ENCODE measurements at places on chromosomes 5 and 9. TPM values are rescaled to one million over a fixed set of nuclear protein-coding genes. Genes with fewer than 3 reads are reported as not detected.
A peak's percentile ranks its signal among the peaks of the same experiment; 100 is the strongest.

Gene GPX8
- 71.1 TPM for polyA plus RNA-seq

- no peak for DNase-seq
- no peaks in the 10 kb centered on the region for H3K27me3 ChIP-seq
- H3K4me1 ChIP-seq, result peaks cover 5% of the 10 kb centered on the region
- H3K4me3 ChIP-seq, result no peak overlapping the region
- no peak overlapping the region for H3K27ac ChIP-seq
- no peaks in the 10 kb centered on the region for H3K36me3 ChIP-seq
Measured at GRCh38 chr5:39049315-39049714, 24.9 kb downstream of the RICTOR start.

GRCh38 chr5:158430798-158431167 lies 571.8 kb upstream of the CLINT1 start:
- no peak overlapping the region for H3K27ac ChIP-seq
- H3K36me3 ChIP-seq, result no peaks in the 10 kb centered on the region
- no peak for DNase-seq
- peaks cover 5% of the 10 kb centered on the region for H3K4me1 ChIP-seq

DNA sequence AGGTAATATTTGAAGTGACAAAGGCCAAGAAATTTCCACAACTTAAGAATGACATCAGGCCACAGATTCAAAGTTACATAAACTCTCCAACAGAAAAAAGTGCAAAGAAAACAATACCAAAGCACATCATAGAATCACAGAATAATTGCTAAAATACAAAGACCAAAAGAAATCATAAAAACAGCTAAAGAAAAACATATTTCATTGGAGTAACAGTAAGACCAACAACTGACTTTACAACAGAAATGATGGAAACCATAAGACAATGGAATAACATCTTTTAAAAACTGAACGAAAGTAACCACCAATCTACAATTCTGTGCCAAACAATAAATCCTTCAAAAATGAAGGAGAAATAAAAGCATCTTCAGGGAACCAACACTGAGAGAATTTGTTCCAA lies 38.3 kb downstream of the ZDHHC21 start:
- no peak overlapping the region for H3K4me3 ChIP-seq
- peak; percentile 11 for DNase-seq
- H3K27me3 ChIP-seq, result no peaks in the 10 kb centered on the region
- H3K36me3 ChIP-seq, result no peaks in the 10 kb centered on the region

DNA sequence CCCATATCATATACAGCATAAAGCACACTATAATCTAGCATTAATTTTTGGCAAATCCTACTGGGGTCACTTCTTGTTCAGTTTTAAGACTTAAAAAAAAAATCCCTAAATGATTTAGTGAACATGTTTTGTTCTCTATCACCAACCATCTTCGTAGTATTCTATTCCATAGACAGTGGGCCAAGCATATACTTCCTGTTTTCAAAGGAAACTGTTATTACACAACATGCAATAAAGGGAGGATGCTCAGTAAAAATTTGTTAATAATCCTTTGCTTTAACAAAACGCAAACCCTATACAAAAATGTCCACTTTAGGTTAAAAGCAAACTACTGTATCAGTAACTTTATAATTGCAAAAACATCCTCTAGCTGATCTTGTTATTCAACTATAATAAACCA lies 13.0 kb downstream of the CCNH start:
- H3K36me3 ChIP-seq, result peaks cover 60% of the 10 kb centered on the region
- H3K4me1 ChIP-seq, result peaks cover 8% of the 10 kb centered on the region
- H3K27ac ChIP-seq, result no peak overlapping the region
- H3K27me3 ChIP-seq, result no peaks in the 10 kb centered on the region
- no peak for DNase-seq

DNA sequence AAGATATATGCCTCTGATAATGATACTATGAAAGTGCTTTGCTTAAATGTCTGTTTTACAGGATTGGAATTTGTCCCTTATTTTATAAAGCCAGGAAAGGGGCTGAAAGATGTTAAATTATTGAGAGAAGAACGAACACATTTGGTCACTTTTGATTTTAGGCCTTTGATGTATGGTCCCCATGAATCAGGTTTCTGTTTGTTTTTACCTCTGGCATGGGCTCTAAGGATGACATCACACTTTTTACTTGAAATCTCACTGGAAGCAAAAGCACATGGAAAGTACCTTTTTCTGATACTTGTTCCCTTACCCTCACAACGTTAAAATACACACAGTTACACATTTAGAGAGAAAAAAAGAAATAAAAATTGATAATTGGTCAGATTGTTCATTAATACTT lies 6.9 kb downstream of the OTULIN start:
- H3K36me3 ChIP-seq, result no peaks in the 10 kb centered on the region
- no peaks in the 10 kb centered on the region for H3K27me3 ChIP-seq
- DNase-seq, result no peak
- no peaks in the 10 kb centered on the region for H3K4me1 ChIP-seq

GRCh38 chr5:177498013-177498787 lies 796 bp upstream of the PDLIM7 start:
- H3K4me1 ChIP-seq, result peaks cover 33% of the 10 kb centered on the region
- peaks cover 2% of the 10 kb centered on the region for H3K36me3 ChIP-seq
- H3K27me3 ChIP-seq, result no peaks in the 10 kb centered on the region
- no peak for DNase-seq
- H3K27ac ChIP-seq, result no peak overlapping the region

- no peak overlapping the region for H3K4me3 ChIP-seq
- no peak for DNase-seq
- no peak overlapping the region for H3K27ac ChIP-seq
- no peaks in the 10 kb centered on the region for H3K27me3 ChIP-seq
- H3K4me1 ChIP-seq, result no peaks in the 10 kb centered on the region
- no peaks in the 10 kb centered on the region for H3K36me3 ChIP-seq
Measured at GRCh38 chr9:91516081-91516480, 92.4 kb upstream of the NFIL3 start.

- H3K4me1 ChIP-seq, result peaks cover 6% of the 10 kb centered on the region
- no peaks in the 10 kb centered on the region for H3K27me3 ChIP-seq
- no peak overlapping the region for H3K4me3 ChIP-seq
Measured at GRCh38 chr5:116799401-116799800, 224.8 kb upstream of the SEMA6A start.

Gene ARRDC1
- polyA plus RNA-seq, result 73.9 TPM

- H3K27ac ChIP-seq, result no peak overlapping the region
- no peaks in the 10 kb centered on the region for H3K4me1 ChIP-seq
- H3K36me3 ChIP-seq, result no peaks in the 10 kb centered on the region
Measured at GRCh38 chr9:27628311-27628710, 55.0 kb upstream of the C9orf72 start.

DNA sequence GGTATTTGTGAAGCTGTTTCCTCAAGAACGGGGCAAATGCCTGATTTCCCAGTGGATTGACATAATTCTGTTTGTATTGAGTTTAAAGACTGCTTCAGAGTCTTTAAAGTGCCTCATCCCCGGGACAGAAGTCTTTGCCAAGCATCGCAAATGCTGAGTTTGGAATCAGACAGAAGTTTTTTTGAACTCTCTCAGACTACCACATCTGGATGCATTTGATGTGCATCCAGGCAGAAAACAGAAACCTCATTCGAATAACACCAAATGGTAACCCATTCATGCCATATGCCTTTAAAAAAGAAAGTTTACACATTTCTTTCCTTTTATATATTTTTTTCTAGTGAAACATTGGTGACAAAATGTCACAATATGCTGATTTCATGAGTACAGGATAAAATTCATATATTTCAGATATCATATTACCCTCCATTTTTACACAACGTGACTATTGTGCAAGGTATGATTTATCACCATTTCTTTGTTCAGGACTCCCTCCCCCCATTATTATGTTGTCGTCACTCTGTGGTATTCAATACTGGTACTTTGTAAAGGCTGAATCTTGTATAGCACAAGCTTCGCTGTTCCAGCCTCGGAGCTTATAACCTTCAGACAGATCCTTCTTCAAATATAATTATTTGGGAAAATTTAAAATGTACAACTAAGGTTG lies 91.1 kb downstream of the ZNF608 start:
- H3K27ac ChIP-seq, result peak overlapping the region; percentile 95
- H3K36me3 ChIP-seq, result no peaks in the 10 kb centered on the region
- no peaks in the 10 kb centered on the region for H3K27me3 ChIP-seq
- no peak overlapping the region for H3K4me3 ChIP-seq
- peaks cover 94% of the 10 kb centered on the region for H3K4me1 ChIP-seq

Gene FRMPD1
- not detected for polyA plus RNA-seq

- peak; percentile 90 for DNase-seq
- no peaks in the 10 kb centered on the region for H3K36me3 ChIP-seq
- H3K4me3 ChIP-seq, result no peak overlapping the region
- no peak overlapping the region for H3K27ac ChIP-seq
- no peaks in the 10 kb centered on the region for H3K27me3 ChIP-seq
Measured at GRCh38 chr5:43772764-43773477, 169.9 kb downstream of the NNT start.

DNA sequence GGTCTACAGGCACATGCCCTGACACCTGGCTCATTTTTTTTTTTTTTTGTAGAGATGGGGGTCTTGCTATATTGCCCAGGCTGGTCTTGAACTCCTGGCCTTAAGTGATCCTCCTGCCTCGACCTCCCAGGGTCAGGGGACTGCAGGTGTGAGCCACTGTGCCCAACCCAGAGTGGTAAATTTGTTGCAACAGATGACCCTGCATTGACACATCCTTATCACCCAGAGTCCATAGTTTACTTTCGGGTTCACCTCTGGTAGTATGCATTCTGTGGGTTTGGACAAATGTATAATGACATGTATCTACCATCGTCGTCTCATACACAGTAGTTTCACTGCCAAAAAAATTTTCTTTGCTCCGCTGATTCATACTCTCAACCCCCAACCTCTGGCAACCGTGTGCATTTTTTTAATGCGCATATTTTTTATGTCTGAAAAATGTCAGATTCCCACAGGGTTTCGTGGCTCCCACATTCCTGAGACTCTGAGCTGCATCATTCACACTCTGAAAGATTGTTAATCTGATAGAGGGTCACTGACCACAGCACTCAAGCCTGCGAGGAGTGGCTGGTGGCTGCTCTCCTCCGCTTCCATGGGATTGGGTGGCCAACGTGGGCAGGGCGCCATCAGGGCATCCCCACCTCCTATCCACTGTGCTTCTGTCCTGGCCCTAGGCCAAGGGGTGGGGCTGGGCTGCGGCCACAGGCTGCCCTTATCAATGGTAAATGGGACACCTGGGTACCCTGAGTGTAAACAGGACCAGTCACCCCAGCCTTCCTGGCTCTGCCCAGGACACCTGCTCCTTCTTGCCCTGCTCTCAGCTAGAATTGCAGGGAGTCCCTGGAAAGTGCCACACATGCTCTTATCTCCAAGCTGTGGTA lies 9.6 kb downstream of the NDST1 start:
- H3K27me3 ChIP-seq, result no peaks in the 10 kb centered on the region
- no peak overlapping the region for H3K4me3 ChIP-seq
- H3K36me3 ChIP-seq, result no peaks in the 10 kb centered on the region
- H3K4me1 ChIP-seq, result peaks cover 31% of the 10 kb centered on the region

- H3K4me1 ChIP-seq, result no peaks in the 10 kb centered on the region
- no peaks in the 10 kb centered on the region for H3K27me3 ChIP-seq
- no peak overlapping the region for H3K27ac ChIP-seq
- no peak overlapping the region for H3K4me3 ChIP-seq
Measured at GRCh38 chr9:79656169-79656568, 84.4 kb downstream of the TLE4 start.

DNA sequence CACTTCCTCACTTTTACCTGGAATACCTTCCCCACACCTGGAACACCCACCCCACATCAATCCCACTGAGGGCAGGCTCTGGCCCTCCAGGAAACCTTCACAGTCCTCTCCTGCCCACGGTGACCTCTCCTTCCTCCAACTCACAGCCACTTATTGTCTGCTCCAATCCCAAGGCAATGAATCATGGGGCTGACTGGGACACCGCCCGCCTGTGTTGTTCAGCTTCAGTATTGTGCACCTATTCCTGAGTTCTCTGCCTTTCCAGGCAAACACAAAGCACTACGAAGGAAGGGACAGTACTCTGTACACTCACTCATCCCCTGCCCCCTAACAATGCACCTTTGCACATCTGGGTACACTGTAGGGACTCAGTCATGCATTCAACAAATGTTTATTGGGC lies 7.3 kb downstream of the PCDH1 start:
- DNase-seq, result no peak
- H3K36me3 ChIP-seq, result no peaks in the 10 kb centered on the region
- no peaks in the 10 kb centered on the region for H3K4me1 ChIP-seq
- no peak overlapping the region for H3K4me3 ChIP-seq

- DNase-seq, result no peak
- no peak overlapping the region for H3K27ac ChIP-seq
- no peaks in the 10 kb centered on the region for H3K36me3 ChIP-seq
- H3K4me3 ChIP-seq, result no peak overlapping the region
- no peaks in the 10 kb centered on the region for H3K4me1 ChIP-seq
Measured at GRCh38 chr5:62038024-62038423, 268.0 kb upstream of the KIF2A start.

- H3K36me3 ChIP-seq, result peaks cover 75% of the 10 kb centered on the region
- no peak overlapping the region for H3K4me3 ChIP-seq
- H3K27ac ChIP-seq, result peak overlapping the region; percentile 39
- DNase-seq, result no peak
- no peaks in the 10 kb centered on the region for H3K4me1 ChIP-seq
Measured at GRCh38 chr9:35711501-35712428, 20.2 kb downstream of the TLN1 start.

DNA sequence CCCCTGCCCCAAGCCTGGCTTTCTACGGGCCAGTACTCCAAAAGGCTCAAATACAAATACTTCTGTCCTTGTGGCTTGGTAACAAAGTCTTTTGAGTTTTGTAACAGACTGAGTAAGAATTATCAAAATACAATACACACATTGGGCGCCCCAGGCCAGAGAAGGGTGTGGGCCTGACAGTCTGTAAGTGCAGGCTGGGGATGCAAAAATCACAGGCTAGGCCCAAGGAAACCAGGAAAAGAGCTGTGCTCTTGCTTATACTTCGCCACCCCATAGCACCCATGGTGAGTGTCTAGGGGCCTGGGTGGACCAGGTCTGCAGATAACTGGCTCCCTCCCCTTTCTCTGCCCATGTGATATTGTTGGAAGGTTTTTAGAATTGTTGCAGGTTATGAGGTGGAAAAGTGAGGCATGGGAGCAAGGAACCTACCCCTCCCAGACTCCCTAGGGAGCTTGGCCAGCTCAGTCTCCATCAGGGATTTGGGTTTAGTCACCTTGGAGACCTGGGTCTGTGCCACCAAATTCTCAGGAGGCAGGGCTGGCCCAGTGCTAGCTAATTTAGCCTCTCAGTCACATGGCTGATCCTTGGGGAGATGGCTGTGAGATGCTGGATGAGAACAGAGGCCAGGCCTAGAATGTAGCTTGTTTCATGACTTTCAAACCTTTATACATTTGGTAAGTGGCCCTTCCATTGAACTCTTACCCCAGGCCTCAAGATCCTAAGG lies 72.9 kb downstream of the TARS1 start:
- DNase-seq, result no peak
- no peaks in the 10 kb centered on the region for H3K4me1 ChIP-seq
- H3K4me3 ChIP-seq, result no peak overlapping the region
- H3K27me3 ChIP-seq, result no peaks in the 10 kb centered on the region

DNA sequence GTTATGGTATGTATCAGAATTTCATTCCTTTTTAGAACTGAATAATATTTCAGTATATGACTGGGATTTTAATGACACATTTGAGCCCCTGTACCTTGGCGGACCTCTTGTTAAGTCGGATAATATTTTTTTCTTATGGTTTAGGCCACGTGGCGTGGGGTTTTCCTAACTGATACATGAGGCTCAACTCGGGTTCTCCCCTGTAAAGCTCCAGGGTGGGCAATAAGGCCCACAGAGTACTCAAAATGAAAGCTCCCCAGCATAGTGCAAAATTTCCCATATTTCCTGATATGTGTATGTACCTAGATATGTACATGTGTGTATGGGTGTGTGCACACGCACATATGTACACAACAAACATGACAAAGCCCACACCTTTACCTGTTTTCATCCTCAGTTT lies 24.5 kb downstream of the TICAM2 start:
- peaks cover 5% of the 10 kb centered on the region for H3K4me1 ChIP-seq
- H3K36me3 ChIP-seq, result no peaks in the 10 kb centered on the region
- H3K4me3 ChIP-seq, result no peak overlapping the region
- no peak for DNase-seq

Data from cardiac muscle cell (in vitro differentiated cells and primary cell).